ENCODE measurements at places on chromosomes 1 and 21.

DNA sequence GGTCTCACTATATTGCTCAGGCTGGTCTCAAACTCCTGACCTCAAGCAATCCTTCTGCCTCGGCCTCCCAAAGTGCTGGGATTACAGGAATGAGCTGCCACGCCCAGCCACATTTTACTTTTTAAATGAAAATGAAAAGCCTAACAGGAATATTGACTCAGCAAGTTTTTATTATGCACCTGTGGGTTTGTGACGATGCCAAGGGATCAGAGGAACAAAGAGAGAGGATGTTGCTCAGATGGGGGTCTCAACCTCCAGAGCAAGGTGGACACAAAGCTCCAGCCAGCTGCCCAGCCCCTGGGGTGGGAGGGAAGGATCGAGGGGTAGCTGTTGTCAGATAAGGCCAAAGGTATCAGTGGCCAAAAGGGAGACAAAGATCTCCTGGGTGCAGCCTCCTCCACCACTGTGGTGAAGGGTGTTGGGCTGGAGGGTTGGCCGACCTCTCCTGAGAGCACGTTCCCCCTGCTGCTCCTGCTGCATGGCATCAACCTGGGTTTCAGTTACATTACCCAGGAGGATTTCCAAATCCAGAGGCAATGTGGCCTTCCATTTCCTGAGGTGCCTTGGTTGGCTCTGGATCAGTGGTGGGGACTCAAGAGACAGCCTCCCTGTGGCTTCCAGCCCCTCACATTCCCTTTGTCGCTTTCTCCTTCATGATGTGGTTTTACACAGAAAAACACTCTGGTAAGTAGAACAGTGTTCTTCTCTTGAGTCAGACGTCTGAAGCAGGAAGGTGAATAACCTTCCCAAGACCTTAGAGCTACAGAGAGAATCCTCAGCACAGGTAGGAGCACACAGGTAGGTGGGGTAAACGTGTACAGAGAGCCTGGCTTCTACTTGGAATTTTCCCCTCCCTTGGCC is 34.2 kb downstream of the ZNF496 start:
- DNase-seq = no peak

- no peak for DNase-seq
Observed at GRCh38 chr21:14550135-14550534, 4.0 kb upstream of the SAMSN1 start.

DNA sequence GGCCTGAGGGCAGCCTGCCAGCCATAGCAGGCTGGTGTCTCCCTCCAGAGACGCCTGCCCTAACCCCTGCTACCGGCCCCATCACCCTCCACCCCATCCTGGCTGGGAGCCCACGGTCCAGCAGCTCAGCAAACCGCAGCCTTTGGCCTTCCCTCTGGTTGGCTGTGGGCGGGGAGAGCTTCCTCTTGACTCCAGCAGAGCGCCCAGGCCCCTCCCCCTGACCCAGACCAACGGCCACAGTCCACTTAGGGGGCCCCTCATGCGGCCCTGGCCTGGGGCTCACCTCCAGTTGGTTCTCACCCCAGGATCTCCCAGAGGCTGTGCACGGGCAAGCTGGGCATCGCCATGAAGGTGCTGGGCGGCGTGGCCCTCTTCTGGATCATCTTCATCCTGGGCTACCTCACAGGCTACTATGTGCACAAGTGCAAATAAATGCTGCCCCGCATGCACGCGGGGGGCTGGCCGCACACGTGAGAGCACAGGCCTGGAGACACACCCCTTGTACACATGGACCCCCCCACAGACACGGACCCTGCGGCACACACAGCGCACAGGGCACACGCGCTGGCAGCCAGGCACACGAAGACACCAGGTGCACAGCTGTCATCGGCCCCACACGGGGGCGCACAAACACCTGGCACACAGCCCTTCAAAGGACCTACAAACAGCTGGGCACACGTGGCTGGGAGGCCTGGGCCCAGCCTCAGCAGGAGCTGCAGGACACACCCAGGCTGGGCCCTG is 3.1 kb downstream of the SMIM1 start:
- DNase-seq = peak; percentile 28

DNA sequence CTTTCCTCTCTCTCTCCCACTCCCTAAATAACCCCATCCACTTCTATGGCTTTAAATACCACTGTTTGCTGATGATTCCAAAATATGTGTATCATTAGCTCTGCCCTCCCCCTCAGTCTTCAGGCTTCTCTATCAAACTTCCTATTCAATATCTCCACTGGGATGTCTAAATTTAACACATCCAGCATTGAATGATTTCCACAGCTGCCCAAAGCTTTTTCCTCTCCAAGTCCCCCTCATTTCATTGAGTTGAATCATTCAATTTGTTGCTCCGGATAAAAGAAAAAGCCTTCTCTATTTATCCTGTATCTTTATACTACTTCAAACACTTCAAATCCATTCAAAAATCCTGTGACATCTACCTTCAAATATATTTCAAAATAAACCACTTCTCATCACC is 225.0 kb downstream of the SEC16B start:
- no peak for DNase-seq

- DNase-seq = no peak
Observed at GRCh38 chr1:149986486-149987296, 23.8 kb downstream of the OTUD7B start.

DNA sequence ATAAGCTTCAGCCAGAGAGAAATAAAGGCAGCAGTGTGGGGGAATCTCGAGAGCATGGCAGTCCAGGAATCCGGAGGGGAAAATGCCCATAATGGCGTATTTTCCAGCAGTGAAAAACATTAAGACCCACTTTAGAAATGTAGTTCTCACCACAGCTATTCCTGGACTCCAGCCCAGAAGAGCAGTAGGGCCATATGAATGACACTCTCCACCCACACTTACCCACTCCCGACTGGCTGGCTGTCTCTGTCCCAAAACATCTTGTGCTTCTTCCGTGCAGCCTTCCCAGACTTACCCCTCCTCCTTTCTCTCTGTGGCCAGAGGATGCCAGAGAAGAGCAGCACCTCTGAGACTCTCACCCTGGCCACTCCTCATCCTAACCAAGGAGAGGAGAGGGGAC is 56.4 kb downstream of the TRABD2B start:
- no peak for DNase-seq

DNA sequence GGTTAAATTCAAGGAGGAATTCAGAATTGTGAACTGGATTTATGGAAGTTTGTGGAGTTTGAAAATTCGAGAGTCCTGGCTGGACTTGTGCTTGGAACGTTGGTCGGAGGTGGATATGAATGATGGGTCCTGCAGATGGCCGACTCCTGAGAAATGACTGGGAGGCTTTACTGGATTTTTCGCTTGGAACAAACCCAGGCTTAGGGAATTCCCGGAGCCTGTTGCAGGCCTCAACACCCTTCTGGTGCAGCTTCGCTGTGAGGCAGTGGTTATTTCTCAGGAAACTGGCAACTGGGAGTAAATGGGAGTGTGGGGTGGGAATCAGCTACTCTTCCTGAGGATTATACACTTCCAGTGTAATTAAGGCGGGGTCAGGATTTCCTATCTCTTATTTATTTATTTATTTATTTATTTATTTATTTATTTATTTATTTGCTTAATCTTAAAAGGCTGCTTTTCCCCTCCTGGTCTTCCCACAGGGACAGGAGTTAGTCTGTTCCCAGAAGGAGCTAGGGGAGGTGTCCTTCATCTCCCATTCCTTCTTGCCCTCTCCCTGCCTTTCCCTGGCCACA is 21.1 kb downstream of the MAPKAPK2 start:
- DNase-seq = no peak

GRCh38 chr1:215710036-215710898 is 143.2 kb downstream of the KCTD3 start:
- no peak for DNase-seq

GRCh38 chr1:207414606-207415108 is 39.5 kb upstream of the CR2 start:
- DNase-seq = no peak

GRCh38 chr1:167916766-167917511 is 3.0 kb upstream of the ADCY10 start:
- DNase-seq = no peak

- DNase-seq = no peak
Observed at GRCh38 chr1:237226177-237226944, 184.4 kb downstream of the RYR2 start.

DNA sequence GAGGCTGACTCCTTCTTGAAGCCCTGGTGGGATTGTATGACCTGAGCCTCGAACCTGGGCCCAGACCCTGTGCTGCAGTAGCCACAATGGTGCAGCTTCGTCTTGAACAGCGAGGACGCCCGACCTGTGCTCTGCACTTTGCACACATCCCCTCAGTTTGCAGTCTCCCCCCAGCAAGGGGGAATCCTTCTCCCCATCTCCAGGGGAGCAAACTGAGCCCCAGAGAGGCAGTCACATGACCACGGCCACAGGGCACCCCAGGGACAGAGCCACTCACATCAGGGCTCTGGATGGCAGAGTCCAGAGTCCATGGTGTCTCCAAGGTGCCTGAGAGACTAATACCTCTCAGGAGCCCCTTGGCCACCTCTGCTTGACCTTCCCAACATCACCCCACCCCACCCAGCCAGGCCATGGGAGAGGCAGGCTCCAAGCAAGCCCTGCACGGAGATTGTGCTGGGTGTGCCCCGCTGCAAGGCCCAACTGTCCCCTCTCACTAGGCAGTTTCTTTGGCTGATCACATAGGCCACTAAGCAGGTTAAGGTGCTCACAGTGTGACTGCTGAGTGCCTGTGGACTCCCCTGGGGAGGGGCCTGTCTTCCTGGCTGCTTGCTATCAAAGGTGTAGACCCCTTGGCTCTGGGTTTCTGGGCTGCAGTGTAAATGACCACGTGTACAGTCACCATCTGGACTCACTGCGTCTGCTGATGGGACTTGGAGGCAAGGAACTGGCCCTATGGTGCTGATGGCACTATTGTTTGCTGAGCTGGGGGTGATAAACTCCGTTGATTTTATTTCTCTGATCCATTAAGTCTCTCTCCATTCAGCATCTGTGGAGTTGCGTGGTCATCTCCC is 398.1 kb downstream of the MATN1 start:
- no peak for DNase-seq

DNA sequence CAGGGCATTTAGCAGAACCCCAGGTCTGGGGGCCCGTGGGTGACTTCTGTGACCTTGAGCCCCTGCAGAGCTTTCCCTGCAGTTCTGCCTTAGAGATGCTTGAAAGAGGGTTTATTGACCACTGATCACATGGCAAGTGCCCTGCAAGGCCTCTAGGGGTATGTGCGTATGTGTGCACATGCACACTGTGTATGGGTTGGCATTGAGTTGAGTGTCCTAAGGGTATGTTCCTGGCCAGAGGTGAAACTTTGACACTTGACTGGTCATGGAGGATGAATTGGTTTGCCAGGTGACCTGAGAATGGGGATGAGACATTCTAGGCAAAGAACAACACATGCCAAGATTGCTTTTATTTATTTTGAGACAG is 17.1 kb downstream of the NUDC start:
- DNase-seq = no peak

GRCh38 chr1:207659545-207660153 is 14.7 kb downstream of the CR1L start:
- no peak for DNase-seq

DNA sequence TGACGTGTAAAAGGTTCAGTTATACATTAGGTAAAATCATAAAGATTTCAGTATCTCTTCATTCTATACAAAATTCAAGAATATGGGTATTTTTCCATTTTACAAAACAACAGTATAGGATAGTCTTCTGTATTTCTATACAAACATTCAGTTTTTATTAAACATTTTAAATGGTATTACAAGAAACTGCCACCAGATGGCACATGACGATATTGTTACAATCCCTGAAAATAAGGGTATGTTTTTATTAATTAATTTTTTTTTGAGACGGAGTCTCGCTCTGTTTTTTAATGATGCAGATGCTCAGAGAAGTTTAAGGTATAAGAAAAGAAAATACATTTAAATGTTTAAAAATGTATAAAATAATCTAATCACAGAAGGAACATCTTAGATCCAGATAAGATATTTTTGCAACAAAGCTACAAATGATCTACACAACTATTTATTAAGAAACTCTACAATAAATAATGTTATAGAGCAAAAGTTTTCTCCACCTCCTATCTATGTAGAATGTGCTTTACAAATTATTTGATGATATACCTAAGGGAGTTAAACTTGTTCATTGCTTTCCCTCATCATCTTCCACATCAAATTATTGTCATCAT is 23.5 kb upstream of the RSBN1 start:
- DNase-seq = peak; percentile 2

DNA sequence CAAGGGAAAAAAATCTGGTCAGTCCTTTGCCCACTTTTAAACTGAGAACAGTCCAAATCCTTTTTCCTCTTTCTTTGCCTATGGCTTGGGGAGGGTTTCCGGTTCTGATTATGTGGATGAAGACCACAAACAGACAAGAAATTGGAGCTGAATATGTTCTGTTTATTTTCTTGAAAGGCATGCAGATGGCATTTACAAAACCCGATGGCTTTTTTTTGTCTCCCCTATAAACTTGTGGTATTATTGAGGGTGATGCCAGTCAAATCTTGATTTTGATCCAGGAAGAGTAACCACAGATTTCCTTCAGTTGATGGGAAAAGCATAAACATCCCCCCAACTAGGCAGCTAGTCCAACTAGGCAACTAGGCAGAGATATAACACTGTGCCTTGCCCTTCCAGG is 38.9 kb downstream of the PLPP3 start:
- no peak for DNase-seq

- DNase-seq = no peak
Observed at GRCh38 chr1:229381234-229381633, 38.4 kb upstream of the CCSAP start.

GRCh38 chr1:200336101-200336845 is 73.6 kb downstream of the ZNF281 start:
- DNase-seq = no peak

DNA sequence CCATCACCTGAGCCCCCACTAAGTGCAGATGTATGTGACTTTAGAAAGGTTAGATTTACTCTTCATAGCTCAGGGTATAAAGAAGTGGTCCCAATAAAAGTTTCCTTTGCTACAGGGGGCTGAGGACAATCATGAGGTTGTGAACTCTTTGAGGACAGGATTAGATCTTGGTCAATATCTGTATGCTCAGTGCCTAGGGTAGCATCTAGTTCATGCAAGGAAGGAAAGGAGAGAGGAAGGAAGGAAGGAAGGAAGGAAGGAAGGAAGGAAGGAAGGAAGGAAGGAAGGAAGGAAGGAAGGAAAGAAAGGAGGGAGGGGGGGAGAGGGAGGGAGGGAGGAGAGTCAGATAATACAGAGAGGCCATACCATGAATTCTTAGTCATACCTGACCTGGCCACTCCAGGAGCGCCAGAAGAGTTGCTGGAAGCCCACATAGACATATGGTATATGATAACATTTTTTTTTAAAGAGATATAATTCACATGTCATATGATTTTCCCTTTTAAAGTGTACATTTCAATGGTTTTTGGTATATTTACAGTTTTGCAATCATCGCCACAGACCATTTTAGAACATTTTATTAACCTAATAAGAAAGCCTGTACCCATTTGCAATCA is 9.7 kb upstream of the CSRP1 start:
- DNase-seq = no peak

- DNase-seq = peak; percentile 16
Observed at GRCh38 chr1:154975409-154976059, 1.1 kb downstream of the CKS1B start.
